ENCODE measurements at places on chromosomes 6 and 20.
A peak's percentile ranks its signal among the peaks of the same experiment; 100 is the strongest.

DNA sequence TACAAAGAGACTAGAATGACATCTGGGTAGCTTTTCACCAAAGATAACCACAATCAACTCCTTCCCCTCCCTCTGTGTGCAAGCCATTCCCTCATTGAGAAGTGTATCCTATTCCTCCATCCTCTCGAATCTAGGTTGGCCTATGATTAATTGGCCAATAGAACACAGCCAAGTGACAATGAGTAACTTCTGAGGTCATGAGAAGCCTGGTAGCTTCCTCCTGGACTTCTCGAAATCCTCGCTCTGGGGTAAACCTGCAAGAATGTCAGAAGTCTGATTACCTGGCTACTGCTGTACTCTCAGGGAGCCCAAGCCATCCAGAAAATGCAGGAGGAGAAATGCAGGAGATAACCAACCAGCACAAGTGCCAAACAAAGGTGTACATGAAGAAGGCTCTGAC lies 13.1 kb downstream of the ARHGAP18 start:
- no peak for DNase-seq

DNA sequence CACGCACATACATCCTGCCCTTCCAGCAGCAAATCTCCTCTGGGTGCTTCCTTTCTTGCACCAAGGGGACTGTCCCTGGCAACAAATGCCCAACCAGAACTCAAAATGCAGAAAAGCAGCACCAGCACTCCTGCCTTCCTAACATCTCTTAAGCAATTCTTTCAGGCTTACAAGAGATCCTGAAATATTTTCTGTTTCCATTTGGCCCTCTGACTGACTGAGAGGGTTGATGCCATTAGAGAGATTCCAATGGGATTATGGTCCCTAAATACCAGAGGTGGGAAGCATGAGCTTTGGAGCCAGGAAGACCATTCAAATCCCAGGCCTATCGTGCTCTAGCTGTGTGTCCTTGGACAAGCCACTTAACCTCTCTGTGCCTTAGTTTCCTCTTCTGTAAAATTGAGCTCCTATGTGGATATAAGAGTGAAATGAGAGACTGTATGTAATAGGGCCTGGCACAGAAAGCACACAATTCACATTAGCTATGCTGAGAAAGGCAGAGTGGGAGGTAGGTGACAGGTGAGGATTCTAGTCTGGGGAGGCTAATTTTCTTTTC lies 56.8 kb downstream of the PRDM1 start:
- peak; percentile 27 for DNase-seq

GRCh38 chr6:140475086-140475485 lies 1100.6 kb upstream of the CITED2 start:
- peak; percentile 38 for DNase-seq

- no peak for DNase-seq
Observed at GRCh38 chr6:32092760-32093497, 16.2 kb downstream of the TNXB start.

- DNase-seq, result no peak
Observed at GRCh38 chr20:50541606-50542041, 31.4 kb downstream of the PTPN1 start.

GRCh38 chr20:33624399-33624798 lies 37.7 kb upstream of the C20orf144 start:
- no peak for DNase-seq

DNA sequence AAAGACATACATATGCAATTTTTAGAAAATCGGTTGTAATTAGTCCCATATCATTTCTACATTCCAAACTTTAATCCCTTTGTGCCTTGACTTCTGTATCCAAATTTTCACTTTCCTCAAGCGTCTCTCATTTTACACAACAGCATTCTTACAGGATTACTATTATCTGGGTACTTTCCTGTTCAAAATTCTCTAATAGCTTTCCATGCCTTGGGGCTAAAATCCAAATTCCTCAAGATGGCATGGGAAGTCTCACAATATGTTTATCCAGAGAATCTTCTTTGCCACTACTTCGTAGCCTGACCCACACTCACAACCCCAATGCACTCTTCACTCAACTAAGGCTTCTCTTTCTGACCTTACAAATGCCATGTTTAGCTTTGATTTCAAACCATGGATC lies 125.0 kb downstream of the TBX18 start:
- no peak for DNase-seq

DNA sequence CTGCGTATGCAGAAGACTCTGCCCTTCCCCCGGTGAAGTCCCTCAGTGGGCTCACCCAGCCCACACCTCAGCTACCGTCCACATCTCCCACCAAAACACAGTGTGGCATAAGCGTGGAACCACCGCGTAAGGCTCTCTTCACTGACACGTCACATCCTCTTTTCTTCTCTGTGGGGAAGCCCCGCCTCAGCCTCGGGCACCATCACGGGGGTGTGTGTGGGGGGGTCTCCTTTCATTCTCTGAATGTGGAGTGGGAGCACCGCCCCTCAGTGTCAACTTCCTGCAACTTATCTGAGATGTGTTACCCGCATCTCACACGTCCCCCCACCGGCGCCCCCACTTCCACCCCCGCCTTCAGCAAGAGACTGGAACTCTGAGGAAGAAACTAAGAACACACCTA lies 388.4 kb upstream of the JARID2 start:
- no peak for DNase-seq

- peak; percentile 87 for DNase-seq
Observed at GRCh38 chr20:36017048-36017951, 48.9 kb downstream of the CNBD2 start.

GRCh38 chr20:1526310-1526709 lies 31.2 kb downstream of the SIRPD start:
- no peak for DNase-seq

DNA sequence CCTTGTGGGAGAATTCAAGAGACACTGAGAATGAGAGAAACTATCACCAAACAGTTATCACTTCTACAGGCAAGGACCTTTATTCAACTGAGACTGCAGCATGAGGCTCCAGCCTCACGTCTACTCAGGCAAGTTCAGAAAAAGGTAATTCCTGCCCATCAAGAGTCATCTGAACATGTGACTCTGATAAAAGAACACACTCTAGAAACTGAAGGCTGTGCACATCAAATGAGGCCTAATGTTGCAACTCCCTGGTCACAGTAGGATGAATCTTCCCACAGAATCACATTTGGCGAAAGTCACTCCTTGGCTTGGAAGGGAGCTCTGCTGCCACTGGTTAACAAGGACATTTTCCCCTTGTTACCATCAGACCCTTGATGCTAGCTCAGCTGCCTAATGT lies 71.2 kb upstream of the EMILIN3 start:
- no peak for DNase-seq

DNA sequence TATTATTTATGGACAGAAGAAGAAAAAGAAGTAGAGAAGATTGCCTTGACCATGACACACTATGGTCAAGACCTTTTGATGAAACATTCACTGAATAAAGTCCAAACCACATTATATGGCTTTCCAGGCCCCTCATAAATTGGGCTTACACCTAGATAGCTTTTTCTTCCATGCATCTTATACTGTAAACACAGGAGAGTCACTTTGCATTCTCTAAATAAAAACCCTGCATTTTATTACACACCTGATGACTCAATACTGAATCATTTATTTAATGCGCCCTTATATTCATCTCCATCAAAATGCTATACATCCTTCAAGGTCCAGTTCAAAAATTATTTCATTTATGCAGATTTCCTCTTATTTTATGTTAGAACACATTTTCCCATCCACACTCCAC lies 78.0 kb downstream of the COL21A1 start:
- no peak for DNase-seq

DNA sequence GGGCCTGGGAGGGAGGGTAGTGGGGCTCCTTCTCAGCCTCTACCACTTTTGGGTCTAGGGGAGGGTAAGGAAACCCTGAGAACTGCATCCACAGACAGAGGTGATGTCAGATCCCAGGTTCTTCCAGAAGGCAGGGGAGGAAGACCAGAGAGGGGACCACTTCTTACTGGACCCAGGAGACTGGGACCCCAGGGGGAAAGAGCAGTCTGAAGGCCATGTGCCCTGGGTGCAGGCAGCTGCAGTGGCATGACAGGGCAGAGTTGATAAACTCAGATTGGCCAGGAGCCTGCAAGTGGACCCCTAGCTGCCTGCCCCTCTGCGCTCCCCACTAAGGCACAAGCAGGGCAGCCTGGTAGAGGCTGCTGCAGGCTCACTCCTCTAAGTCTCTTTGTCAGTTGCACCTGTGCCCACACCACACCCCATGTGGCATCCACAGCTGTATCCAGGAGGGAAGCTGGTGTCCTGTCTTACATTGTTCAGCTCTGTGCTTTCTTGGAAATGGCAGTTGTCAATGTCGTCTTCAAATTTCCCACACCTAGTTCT lies 2.7 kb downstream of the CST9L start:
- DNase-seq, result no peak

DNA sequence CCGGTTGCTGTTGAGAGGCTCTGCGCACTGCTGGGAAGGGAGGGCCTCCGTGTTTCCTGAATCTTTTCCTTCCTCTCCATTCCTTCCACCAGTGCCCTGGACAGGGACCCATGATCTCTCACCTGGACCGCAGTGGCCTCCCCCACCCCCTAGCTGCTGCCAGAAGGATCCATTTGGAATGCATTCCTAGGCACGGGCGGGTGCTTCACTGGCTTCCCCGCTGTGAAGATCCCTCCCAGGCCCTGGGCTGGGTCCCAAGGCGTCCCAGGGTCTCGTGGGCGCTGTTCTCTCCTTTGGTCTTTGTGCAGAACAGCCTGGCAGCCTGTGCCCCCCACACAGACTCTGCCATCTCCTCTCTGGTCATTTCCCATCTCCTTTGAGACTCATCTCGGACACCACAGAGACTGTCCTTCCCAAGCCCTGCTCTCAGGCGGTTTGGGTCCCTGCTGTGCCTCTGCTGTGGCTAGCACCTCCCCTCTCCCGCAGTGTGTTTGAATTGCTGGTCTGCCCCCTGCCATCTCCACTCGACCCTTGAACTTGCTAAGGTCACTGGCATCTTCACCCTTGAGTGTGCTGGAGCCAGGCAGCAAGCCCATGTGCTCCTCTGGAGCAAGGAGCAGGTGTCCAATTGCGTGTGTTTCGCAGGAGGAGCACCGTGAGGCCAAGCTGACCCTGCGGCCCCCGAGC lies 59.0 kb downstream of the TCP11 start:
- no peak for DNase-seq

DNA sequence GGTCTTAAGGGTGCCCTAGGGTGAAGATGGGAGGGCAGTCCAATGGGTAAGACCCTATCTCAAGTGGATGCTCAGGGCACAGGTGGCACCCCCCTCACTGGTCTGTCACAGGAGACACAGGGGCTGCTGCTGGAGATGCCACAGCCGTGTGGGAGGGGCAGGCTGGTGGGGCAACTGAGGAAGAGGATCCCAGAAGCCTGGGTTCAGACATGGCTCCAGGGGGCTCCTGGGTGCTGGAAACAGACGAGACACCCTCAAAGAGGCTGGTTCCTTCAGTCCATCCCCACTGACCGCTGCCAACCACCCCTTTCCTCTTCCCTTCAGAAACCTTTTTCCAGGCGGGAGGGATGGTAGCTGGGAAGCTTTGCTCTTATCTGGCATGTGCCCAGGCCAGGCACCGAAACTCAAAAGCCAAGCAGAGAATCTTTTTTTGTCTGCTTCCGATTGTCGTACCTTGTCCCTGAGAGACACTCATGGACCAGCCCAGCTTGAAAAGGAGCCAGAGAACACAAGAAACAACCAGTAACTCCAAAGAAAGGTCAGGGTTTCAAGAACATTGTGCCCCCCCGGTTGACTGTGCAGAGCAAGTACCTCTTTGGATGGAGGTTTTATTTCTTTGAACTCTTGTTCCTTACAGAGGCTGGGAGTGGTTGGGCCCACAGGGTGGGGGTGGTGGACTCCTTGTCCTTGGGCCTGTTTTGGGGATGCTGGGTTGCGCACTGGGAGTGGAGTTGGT lies 28.5 kb upstream of the EMILIN3 start:
- DNase-seq, result no peak

GRCh38 chr6:121884620-121885019 lies 449.2 kb downstream of the GJA1 start:
- no peak for DNase-seq

DNA sequence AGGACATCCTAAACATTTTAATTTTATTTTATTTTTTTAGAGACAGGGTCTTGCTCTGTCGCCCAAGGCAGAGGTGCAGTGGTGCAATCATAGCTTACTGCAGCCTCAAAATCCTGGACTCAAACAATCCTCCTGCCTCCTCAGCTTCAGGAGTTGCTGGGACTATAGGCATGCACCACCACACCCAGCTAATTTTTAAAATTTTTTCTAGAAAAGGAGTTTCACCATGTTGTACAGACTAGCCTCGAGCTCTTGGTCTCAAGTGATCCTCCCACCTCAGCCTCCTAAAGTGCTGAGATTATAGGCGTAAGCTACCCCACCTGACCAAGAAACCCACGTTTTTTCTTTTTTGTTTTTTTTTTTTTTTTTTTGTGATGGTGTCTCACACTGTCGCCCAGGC lies 33.3 kb downstream of the BAK1 start:
- DNase-seq, result no peak

GRCh38 chr6:103326760-103327757 lies 1532.7 kb downstream of the HACE1 start:
- DNase-seq, result no peak

- DNase-seq, result peak; percentile 23
Observed at GRCh38 chr6:75166773-75167172, 39.1 kb downstream of the COL12A1 start.

DNA sequence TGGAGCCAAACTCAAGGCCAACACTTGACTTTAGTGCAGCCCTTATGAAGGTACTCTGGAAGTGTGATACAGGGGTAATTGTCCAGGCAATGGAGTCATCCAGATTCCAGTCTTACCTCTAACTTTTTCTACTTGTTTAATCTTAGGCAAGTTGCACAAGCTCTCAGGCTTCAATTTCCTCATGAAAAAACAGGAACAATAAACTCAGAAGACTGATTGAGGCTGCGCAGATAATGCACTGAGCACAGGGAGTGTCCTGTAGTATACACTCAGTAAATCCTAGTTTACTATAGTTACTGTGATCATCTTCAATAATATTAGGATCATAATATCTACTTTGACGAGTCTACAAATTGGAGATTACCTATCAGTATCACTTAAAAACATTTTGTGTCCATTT lies 127.5 kb upstream of the SMLR1 start:
- no peak for DNase-seq

DNA sequence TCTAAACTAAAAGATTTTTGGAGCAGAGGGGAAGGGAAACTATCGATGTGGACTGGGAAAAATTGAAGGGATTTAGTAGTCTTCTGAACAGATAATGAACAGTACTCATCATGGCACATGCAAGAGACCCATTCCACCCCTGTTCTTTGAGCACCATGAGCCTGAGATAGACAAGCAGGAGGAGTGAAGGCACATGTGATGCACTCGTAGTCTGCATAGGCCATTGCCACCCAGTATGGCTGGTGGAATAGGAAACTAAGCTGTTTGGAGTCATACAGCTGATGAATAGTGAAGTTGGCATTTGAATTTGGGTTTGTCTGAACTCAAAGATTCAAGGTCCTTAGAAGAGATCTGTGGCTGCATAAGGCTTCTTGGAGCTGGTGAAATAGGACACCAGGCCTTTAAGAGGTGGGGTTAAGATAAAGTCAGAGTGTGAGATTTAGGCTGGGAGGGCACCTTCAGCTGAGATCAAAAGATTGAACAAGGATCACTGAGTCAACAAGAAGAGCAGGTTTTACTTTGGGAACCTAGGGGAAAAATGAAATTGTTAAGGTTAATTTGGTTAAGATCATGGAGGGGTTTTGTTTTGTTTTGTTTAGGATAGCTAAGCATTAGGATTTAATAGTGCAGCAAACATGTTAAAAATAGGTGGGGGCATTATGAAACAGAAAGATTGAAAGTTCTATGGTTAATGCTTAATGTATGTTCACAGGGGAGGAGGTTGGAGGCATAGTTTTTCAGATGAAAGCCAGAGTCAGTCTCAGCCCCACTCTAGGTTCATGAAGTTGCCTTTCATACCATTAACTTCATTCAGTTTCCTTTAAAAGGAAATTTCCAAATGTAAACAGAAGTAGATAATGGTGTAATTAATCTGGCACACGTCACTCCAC lies 148.8 kb downstream of the ARID1B start:
- DNase-seq, result no peak

- peak; percentile 39 for DNase-seq
Observed at GRCh38 chr6:33206864-33207551, 1.3 kb upstream of the RING1 start.

All from fibroblast of upper back skin (primary cell).